Left lobe of liver (tissue), 2 donors: ENCODE measurements at places on chromosomes 1 and 21. TPM values are rescaled to one million over a fixed set of nuclear protein-coding genes. Genes with fewer than 3 reads are reported as not detected.

- no peak for DNase-seq
These were observed 128.6 kb downstream of the PCNX2 start for GRCh38 chr1:233166896-233167295.

DNA sequence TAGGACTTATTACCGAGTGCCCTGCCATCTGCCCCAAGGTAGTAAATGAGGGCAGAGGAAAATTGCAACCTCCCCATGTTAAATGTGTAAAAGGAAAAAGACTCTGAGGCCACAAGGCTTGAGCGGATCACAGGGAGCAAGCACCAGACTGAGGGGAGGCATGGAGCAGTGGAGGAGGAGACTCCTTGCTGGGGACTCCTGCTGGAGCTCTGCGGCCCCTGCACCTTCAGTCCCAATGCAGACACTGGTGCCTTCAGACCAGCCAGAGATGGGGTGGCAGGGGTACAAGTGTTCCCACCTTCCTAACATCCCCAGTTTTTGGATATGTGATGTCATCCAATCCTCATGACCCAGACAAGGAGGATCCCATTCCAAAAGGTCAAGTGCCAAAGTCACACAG is 128.4 kb upstream of the NGF start:
- no peak for DNase-seq

GRCh38 chr21:46006547-46007491 is 25.2 kb downstream of the COL6A1 start:
- DNase-seq = peak; percentile 41

DNA sequence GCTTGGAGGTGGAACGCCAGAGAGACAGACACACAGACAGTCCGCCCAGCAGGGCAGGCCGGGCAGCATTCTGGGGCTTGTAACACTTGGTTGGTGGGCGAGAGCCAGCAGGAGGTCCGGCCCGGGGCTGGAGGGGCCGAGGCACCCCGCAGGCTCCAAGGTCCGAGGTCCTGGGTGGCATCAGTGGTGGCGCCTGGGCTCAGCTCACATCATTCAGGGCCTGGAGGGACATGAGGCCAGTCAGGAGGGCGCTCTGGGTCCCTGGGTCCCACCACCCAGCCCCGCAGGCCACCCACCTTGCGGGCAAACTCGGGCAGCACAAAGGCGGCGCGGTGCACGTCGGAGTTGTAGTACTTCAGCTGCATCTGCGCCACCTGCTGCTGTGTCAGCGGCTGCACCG is 5.2 kb downstream of the SRM start:
- no peak for DNase-seq

DNA sequence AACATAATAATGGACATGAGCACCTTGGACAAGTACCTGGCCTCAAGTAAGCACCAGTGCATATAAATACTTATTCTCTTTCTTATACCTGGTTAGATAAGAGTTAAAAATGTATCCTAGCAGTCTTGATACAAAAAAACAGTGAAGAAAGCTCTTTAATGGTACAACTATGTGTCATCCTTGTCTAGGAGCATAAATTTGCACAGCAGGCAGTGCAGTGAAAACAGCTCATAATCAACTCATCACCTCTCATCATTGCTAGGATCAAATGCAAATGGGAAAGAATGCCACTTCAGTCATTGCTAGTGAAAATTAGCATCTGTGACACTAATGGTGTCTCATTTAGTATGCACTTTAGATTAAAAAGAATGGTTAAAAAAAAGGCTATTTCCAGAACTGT is 7.6 kb downstream of the SAMSN1 start:
- DNase-seq = no peak

GRCh38 chr1:117367046-117368025 is at the start of gene MAN1A2:
MAN1A2 (plus strand) TSS chr1:117367449; CDS start chr1:117368184, 735 bp downstream.
- peak; percentile 95 for DNase-seq

GRCh38 chr1:244789731-244790130 is 45.7 kb upstream of the COX20 start:
- no peak for DNase-seq

DNA sequence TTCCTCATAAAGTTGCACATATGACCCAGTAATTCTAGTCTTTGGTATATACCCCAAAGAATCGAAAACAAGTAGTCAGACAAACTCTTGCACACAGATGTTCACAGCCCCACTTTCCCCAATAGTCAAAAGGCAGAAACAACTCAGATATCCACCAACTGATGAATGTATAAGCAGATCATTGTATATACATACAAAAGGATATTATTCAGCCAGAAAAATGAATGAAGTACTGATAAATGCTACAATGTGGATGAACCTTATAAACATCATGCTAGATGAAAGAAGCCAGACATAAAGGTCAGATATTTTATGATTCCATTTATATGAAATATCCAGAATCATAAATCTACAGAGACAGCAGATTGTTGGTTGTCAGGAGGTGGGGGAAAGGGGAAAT is 27.3 kb downstream of the SHCBP1L start:
- DNase-seq = no peak

DNA sequence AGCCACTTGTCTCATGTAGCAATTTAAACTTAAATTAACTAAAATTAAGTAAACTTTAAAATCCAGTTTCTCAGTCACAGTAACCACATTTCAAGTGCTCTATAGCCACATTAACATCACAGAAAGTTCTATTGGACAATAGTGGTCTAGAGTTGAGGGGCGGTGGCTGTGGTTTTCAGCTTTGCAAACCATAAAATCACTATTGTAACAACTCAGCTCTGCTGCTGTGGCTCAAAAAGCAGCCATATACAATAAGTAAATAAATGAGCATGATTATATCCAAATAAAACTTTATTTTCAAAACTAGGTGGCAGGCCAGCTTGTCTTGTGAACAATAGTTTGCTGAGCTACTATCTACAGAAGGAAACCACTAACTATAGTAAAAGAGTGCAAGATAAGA is 43.4 kb upstream of the C1orf53 start:
- DNase-seq = no peak

DNA sequence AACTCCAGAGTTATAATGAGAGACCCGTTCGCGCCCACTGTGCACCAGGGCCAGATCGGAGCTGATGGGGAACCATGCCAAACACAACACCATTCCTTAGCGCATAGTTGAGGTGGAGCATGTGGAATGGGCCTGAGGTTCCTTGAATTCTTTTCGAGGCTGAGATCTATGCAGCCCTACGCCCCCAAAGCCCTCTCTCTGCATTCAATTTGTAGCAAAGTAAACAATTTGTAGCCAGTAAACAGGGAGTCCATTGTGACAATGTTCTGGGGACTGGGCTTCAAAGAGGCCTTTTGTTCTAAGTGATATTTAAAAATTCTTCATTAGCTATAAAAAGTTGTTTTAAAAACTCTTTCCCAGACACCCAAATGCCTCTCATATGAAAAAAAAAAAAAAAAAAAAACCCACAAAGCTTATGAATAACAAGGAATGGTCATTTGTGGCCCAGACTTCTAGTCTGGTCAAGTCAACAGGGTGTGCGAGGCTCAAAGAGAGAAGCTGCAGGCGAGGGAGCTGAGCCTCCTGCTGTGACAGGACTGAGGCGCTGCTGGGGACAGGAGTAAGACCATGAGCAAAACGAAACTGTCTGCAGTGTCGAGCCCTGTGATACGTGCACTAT is 30.6 kb upstream of the KCNE2 start:
- DNase-seq = no peak

DNA sequence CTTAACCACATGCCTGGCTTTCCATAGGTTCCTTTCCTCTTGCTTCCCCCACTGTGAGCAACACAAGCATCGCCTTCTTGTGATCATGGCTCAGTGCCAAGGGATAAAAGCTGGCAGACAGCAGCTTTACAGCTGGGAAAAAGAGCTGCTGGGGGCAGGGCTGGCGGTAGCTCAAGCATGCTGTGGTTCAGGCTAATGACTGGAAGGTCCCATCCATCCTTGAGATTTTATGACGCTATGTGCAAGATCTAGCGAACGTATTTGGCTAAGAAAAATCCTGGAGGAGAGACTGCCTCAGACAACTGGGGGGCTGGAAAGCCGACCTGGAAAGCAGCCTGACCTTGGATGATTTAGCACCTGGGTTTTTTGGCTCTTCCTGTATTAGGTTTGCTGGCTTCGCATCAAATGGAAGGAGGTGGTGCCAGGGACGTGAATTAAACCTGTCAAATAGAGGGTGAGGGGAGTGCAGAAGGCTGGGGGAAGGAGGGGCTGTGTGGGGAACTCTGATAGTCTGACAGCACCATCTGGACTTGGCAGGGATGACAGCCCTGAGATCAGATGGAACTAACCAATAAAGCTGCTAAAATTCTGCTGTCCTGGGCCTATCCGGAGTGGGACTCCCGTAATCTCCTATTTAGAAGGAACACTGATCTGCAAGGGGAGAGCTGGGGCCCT is 34.8 kb downstream of the ZMYND12 start:
- DNase-seq = no peak

GRCh38 chr1:167756730-167757405 is 35.1 kb downstream of the MPZL1 start:
- no peak for DNase-seq

- DNase-seq = no peak
These were observed 45.8 kb upstream of the FHAD1 start for GRCh38 chr1:15201221-15201620.

GRCh38 chr1:3470650-3471355 is 16.3 kb downstream of the ARHGEF16 start:
- DNase-seq = no peak

GRCh38 chr1:188343914-188344313 is 1515.2 kb downstream of the PLA2G4A start:
- no peak for DNase-seq

- DNase-seq = no peak
These were observed 10.6 kb downstream of the PAX7 start for GRCh38 chr1:18641005-18641941.

DNA sequence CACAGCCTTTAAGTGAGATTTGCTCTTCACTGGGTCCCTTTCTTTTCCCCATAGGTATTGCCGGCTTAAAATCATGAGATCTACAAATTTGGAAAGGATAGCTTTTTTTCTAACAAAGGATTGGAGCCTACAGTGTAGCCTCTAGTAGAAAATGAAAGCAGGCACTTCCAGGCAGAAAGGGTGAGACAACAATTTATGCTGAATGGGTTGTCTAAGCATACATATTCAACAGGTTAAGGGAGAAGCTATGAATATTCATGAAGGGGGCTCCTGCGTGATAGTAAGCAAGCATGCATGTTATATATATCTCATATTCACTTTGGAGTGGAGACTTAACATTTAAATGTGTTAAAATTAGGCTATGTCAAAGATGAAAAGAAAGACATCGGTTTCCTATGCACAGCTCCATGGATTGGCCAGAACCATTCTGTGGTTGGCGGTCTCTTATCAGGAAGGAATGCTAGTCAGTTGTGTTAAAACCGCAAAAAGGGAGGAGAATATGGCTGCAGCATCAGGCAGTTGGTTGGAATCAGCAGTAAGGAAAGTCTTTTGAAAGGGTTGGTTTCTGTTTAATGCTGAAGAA is 66.0 kb downstream of the VCAM1 start:
- DNase-seq = no peak

DNA sequence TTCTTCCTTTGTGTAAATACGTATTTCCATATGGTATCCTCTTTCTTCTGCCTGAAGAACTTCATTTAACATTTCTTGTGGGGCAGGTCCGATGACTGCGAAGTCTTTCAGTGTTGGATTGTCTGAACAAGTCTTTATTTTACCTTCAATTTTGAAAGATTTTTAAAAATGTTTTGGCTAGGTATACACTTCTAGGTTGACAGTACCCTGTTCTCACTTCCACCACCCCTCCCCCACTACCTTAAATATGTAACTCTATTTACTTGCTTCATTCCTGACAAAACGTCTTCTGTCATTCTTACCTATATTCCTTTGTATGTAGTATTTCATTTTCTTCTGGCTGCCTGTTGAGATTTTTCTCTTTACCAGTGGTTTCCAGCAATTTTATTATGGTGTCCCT is 85.7 kb upstream of the ARTN start:
- no peak for DNase-seq

The CD55 gene
- total RNA-seq = 9.8 TPM

The KRTAP11-1 gene
- total RNA-seq = not detected

The NCSTN gene
- total RNA-seq = 32.1 TPM

The SLAMF8 gene
- 0.53 TPM for total RNA-seq

The KRTAP21-2 gene
- total RNA-seq = not detected

The FCRL6 gene
- total RNA-seq = 0.23 TPM

The FNDC5 gene
- total RNA-seq = 5.4 TPM
